ENCODE measurements at places on chromosomes 5 and 9.

DNA sequence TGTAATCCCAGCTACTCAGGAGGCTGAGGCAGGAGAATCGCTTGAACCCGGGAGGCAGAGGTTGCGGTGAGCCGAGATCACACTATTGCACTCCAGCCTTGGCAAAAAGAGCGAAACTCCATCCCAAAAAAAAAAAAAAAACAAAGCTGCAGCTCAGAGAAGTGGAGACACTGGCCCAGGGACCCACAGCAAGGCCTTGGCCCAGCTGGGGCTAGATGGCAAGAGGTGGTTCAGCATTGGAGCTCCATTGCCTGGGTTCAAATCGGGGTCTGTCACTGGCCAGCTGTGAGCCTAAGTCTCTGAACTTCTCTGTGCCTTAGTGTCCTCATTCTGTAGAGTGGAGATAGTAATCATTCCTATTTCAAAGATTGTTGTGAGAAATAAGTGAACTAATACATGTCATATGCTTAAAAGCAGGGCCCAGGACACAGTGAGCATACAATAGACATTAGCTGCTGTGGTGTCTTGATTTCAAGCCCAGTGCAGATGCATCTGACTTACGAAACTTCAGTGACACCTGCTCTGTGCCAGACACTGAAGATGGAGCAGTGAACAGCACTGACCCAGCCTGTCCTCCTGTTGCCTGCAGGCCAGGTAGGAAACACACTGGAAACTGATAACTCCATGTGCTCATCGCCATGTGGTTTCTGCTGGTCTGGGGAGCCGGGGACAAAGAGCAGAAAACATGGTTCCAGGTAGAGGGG is 127.7 kb downstream of the C9orf50 start:
- DNase-seq, result no peak

- DNase-seq, result peak; percentile 92
Measured at GRCh38 chr5:82347201-82347865, 69.2 kb upstream of the RPS23 start.

DNA sequence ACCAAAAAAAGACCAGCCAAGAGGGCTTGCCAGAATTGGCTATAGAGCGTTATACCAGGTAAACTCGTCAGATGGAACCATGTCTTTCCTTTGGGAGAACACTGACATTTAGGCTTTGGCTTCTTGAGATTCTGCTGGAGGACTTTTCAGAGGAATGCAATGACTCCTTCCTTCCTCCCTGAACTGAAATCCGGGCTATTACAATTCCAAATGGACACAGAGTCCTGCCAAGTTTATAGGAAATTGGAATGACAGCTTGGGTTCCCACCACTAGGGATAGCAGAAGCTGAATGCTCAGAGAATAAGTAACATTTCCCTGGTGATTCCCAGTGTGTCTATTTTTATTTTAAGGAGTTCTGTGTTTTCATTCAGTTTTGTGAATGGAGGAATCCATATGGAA is 143.0 kb downstream of the FGF1 start:
- DNase-seq, result peak; percentile 95

DNA sequence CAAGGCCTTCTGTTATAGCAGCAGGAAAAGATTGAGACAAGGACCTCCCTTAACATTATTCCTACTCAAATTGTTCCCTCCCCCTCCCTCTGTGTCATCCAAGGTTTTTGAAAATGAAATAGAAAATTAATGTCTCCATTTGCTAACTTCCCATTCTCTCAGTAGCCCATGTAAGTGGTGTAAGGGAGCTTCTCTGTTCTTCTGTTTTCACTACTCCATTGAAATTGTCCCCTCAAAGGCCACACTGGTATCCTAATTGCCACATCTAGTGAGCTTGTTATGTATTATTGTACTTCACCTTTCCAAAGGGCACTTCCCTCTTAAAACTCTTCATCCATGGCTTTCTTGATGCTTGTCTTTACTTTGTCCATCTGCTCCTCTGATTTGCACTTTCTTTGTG is 131.2 kb upstream of the PIK3R1 start:
- no peak for DNase-seq
